EH (cell line): ENCODE measurements at places on chromosomes 7 and 10.

DNA sequence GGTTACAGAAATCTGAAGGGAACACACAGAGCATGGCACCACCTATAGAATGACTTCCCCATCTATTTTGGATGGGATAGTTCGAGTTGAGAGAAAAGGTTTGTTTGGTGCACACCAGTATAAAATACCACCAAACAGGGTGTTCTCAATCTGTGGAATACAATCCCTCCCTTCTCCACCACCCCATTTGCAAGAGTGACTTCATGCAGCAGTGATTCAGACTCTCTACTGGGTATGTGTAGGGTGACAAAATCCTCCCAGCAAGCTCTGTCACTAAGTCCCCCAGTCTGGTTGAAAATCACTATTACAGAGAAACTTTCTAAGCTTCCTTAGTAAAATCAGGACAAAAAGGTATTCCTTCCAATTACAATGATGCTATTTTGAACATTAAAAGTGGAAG is 69.0 kb downstream of the ANK3 start:
- no peak for DNase-seq

DNA sequence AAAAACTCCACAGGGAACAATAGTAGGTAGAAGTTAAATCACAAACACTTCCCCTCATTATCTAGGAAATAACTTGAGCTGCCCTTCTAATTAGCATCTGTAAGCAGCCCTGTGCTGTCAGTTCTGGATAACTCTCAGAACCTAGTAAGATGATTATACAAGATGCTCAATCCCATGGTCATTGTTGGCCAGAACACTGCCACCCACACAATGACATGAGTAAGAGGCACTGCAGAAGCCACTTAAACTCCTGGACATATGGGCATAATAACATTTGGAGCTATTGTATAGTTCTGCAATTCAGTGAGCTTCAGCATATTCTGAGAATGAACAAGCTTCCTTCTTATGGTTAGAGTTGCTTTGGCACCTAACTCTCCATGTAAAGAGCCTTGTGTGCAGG is 153.8 kb downstream of the PLPP4 start:
- DNase-seq = no peak

DNA sequence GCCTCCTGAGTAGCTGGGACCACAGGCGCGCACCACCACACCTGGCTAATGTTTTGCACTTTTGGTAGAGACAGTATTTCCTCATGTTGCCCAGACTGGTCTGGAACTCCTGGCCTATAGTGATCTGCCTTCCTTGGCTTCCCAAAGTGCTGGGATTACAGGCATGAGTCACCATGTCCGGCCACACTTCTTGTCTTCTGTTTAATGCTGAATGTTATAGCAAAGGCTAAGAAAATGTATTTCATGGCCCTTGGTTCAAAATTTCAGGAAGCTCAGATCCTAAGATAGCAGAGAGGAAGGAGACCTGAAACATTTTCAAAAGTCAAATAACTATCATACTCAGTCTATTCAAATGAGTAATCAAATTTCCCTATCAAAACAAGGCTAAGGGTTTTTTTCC is 229.6 kb downstream of the BAMBI start:
- peak; percentile 74 for DNase-seq

DNA sequence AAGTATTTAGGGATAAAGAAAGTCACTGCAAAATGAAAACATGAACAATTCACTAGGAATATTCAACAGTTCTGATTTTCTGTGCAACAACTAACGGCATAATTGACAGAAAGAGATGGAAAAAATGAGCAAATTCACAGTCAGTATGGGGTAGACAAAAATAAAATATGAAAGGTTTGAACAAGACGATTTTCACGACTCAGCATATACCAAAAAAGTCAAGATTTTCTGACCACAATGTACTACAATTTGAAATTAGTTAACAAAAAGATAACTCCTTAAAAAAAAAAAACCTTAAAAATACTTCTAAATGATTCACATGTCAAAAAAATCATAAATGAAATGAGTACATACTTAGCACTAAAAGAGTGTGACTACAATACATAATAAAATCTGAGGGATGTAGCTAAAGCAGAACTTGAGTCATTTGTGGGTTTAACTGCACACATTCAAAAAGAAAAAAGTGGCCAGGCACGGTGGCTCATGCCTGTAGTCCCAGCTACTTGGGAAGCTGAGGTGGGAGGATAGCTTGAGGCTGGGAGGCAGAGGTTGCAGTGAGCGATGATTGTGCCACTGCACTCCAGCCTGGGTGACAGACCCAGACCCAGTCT is 22.6 kb upstream of the MTURN start:
- no peak for DNase-seq

DNA sequence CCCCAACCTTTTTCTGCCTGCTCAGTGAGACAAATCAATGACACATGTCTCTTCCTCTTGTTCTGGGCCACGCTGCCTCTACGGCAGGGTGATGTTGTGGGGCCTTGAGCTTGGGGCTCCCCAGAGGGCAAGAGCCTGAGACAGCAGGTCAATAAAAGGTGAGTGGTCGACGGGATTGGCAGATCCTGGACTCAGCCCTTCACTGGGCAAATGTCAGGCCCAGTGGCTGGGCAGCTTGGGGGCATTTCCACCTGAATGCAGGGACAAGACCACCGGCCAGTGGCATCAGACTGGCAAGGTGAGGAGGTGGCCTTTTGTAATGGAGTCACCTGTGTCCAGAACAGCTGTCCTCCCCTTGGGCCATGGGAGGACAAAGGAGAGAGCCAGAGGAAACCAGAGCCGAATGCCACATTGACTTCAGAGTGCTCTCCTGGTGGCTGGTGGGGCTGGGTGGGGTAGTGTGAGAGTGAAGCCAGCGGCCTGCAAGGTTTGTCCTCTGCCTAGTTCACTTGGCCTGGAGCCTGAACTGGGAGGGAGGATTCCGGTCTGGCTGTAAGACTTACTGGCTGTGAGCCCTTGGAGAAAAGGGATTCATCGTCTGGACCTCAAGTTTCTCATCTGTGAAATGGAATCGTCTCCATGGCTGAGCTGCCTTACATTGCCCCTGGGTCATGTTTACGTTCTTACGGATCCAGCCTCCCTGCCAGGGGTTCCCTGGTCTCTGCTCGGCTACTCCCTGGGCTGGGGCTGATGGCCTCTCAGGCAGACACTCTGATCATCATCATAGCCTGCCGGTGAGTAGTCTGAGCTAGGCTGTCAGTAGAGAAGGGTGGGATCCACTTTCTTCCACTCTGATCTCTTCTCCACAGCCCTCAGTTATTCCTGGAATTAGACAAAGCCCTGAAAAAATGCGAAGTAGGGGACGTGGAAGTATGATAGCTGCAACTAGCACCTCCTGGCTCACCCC is 25.4 kb upstream of the CRHR2 start:
- no peak for DNase-seq

- DNase-seq = peak; percentile 4
These were observed 82.0 kb downstream of the FOXL3 start for GRCh38 chr7:371779-372545.

DNA sequence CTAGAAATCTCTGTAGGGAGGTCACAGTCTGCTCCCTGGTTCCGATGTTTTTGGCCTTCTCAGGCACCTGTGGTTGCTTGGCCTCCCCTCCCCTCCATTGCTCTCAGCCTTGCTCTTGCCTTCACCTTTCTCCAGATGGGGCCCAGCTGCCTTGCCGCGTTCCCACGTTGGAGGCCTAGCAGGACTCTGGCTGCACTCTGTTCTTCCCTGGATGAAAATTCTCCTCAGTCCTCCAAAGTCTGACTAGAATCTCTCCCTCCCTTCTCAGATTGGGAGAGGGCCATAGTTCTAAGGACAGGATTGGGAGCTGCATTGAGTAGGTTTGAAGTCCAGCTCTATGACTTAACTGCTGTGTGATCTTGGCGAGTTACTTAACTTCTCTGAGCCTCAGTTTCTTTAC is 213.7 kb upstream of the HABP2 start:
- DNase-seq = no peak

GRCh38 chr7:140696024-140696679 is 356 bp upstream of the NDUFB2 start:
- DNase-seq = peak; percentile 93

DNA sequence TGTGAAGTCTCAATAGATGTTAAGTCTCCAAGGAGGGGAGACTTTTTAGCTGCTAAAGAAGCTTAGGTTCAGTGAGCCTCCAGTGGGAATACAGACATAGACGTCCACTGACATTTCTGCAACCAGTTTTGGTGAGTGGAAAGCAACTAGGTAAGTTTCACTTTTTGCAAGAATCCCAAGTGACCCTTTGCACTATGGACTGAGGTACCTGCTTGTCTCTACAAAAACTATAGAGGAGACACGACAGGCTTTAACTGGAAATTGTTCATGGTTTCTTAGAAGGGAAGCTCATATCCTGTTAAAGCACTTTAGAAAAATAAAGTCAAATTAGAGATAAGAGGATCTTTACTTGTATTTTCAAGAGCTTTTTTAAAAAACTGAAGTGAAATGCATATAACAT is 38.6 kb downstream of the GBF1 start:
- no peak for DNase-seq

- peak; percentile 46 for DNase-seq
These were observed 93.5 kb downstream of the DYNC1I1 start for GRCh38 chr7:95865716-95866371.
